ENCODE measurements at places on chromosomes 11 and 22.

GRCh38 chr11:92554688-92555087, 330.1 kb downstream of the FAT3 start:
- DNase-seq, result no peak

- DNase-seq, result peak; percentile 87
Measured at GRCh38 chr11:127994736-127995135, 592.6 kb downstream of the ETS1 start.

DNA sequence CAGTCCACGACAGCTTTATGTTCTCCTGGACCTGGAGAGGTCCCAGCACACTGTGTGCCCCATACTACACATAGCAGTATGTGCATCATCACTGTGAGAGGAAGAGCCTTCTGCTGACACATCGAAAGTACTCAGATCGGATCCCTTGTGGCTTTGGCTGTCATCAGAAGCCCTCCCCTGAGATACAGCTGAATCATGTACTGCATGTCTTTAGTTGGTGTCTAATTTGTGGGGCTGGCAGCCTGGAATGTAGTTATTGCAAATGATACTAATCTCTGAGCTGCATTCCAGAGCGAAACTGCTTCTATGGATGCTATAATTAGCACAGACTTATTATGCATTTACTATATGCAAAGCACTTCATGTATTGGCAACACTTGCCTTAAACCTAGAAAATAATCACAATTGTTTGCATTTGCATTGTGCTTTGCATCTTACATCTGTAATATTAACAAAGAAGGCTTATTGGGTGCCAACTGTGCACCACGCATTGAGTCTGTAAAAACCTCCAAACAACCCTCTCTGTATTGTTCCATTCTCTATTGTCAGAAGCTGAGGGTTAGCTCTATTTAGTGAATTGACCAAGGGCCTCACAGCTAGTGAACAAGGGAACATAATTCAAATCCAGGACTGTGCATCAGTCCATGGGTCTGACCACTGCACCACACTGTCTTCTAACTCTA, 89.2 kb upstream of the CRTAM start:
- peak; percentile 96 for DNase-seq

- DNase-seq, result no peak
Measured at GRCh38 chr11:83031127-83031526, 40.6 kb downstream of the RAB30 start.

- DNase-seq, result no peak
Measured at GRCh38 chr11:13713982-13714381, 45.5 kb downstream of the FAR1 start.

DNA sequence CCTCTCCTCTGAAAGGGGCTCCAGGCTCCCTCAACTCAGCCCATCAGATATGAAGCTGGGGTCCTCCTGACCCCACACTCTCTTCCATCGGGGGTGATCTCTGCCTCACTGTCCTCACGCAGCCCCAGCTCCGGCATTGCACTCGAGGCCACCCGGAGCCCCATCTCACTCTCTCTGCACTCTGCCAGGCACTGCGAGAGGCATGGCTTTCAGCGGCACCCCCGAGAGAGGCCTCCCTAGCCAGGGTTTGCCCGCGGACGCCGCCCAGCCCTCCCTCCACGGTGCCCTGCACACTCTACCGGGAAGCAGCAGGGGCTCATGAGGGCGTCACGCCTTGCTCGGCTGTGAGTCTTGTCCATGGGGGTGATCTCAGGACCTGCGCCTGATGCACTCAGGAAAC, 436.2 kb downstream of the BRD1 start:
- no peak for DNase-seq

DNA sequence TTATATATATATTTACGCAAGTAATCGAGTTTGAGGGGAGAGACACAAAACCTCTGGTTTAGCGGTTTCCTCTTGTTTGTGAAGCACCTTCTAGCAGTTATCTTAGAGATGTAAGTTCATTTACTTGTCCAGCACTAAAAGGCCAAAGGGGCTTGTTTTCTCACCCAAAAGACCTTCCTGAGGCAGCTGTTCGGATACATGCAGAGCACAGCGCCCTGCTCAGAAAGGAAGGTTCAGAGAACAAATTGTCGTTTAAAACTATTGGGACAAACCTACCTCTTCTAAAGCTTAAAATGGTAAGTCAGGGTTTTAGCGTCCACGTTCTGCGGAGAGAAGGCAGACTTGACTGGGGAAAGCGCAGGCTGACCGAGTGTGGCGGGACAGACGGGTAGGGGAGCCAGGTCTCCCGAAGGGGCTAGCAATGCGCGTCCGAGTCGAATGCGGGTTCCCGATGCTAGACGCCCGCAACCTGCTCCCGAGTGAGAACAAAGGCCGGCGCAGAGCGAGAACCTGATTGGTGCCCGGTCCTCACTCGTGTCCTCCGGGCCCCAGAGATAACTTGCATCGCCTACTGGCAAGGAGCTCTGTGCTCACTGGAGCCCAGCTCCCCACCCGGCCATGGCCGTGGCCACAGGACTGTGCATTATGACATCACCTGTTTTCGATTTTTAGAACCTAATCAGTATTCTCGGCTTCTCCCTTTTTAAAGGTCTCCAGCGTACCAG, 1.0 kb upstream of the SESN3 start:
- peak; percentile 63 for DNase-seq

DNA sequence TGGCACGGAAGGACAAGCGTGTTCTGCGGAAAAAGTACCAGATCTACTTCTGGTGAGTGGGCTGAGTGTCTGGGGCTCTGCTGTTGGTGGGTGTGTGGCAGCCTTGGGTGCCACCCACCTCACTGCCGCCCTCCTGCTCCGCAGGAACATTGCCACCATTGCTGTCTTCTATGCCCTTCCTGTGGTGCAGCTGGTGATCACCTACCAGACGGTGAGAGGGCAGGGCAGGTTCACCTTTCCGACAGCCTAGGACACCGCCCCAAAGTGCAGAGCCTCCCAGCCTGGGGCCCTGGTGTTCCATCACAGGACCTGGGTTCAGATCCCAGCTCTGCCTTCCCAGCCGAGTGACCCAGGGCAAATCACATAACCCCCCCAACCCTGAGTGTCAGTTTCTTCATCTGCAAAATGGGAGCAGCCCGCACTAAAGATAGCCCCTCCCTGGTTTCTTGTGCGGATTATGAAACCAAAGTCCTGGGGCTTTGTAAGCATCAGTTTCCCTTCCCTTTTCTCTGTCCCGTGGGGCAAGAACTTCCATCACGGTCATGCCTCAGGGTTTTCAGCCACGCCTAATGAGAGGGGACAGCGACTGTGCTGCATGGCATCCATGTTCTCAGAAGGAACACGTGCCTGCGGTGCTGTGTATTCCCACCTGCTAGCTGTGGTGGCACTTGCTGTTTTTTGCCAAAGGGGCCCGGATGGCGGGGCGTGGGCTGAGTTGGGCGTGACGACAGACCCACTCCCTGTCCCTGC, 9.8 kb upstream of the TAGLN start:
- no peak for DNase-seq

DNA sequence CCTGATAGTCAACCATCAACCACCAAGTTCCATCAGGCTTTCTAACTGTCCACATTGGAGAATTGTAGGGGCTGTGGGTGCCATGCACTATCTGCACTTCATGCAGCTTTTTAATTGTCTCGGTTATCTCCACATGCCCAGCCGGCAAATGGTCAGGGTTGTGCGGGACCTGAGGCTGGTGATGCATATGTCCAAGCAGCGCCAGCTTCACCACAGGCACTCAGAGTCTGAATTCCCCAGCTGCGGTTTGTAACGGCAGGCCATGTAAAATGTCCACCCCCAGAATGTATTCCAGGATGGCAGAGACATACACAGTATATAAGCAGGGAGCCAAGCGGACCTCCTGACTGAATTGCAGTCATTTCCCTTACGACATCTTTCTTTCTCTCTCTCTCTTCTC, 435.6 kb downstream of the DYNC2H1 start:
- peak; percentile 47 for DNase-seq

DNA sequence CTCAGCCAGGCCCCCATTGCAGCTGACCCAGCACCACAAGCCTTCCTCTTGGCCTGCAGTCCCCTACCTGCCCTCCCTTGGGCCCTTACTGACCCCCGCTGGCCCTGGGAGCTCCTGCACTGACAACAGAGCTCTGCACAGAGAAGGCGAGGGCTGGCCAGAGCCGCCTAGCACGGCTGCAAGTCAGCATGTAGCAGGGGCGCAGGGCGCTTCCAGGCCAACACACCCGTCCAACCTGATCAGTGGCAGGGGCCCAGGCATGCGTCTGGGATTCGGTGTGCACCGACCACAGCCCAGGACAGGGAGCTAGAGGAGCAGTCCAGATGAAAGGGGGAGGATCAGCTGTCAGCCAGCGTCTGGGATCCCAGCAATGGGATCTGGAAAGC, 7.6 kb downstream of the WNT7B start:
- DNase-seq, result peak; percentile 62

DNA sequence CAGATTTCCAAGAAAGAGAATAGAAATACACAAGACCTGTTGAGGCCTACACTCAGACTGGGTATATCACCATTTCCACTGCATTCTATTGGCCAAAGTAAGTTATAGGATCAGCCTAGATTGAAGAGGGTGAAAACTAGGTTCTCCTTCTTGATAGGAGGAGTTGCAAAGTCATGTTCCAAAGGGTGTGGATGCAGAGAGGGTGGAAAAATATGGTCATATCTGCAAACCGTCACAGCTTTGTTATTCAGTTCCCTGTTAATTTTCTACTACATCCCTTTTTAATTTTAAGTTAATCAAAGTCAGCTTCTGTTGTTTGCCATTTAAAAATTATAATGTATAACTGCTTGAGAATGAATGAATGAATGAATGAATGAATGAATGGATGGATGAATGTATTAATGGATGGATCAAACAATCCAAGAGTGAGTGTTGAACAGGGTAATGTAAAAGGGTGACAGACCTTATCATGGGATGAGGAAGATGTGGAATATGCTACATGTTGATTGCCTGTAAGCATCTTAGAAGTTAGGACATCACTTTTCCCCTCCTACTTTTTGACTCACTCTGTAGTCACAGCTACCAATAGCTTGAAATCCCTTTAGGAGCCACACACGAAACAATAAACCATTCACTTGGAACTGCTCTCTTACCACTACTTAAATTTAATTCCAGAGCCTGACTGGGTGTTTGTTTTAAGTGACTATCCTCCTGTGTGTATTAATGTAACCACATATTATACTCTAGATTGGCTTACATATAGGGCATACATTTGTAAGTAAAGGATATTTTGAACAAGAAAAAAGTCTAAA, 121.5 kb downstream of the CCDC34 start:
- DNase-seq, result peak; percentile 97

DNA sequence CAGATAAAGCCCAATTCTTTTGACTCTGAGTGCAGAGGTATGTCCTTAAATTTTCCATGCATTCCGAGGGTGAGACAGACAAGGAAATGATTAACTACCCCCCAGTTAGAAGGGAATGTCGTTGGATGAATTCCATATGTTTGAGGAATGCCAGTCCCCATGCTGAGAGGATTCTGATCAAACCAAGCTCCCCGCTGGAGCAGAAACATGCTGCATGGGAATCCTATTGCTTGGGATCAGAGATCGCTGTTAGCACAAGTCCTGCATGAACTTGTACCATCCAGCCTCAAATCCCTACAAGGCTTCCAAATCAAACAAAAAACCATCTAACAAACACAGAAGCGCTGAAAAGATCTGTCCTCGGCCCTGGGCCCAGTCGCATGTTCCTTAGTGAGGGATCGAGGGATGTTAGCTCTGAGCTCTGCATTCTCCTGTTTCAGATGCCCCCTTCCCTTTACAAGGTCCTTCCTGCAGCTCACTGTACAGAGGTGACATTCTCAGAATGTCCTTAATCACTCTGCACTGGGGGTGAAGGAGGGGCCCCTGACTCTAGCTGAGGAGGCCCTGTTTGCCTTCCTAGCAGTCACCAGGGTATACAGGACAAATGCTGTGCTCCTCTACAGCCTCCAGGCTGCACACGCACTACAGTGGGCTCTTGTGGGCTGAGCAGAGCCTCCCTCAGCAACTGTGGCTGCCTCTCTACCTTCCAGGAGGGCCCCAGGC, 353.4 kb downstream of the TENM4 start:
- peak; percentile 89 for DNase-seq

GRCh38 chr11:59891781-59892181, 13.2 kb downstream of the OOSP3 start:
- DNase-seq, result peak; percentile 10

DNA sequence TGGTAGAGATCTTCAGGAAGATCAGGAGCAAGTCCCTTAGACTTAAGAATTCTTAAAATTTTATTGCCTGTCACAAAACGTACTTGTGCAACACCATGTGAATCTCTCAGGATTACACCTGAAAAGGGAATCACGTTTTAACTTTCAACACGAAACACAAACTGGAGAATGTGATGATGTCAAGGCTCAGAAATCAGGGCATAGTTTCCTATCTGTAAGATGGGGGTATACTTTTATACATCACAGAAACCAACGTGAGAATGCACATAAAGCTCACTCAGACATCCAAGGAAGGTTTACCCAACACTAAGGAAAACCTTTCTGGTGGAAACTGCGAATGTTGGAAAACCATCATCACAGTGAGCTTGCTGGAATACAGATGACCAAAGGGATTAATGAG, 2.0 kb downstream of the RPS13 start:
- DNase-seq, result no peak

- no peak for DNase-seq
Measured at GRCh38 chr22:50140615-50141014, 29.9 kb upstream of the PANX2 start.

GRCh38 chr11:45024316-45024715, 73.6 kb upstream of the TP53I11 start:
- no peak for DNase-seq

DNA sequence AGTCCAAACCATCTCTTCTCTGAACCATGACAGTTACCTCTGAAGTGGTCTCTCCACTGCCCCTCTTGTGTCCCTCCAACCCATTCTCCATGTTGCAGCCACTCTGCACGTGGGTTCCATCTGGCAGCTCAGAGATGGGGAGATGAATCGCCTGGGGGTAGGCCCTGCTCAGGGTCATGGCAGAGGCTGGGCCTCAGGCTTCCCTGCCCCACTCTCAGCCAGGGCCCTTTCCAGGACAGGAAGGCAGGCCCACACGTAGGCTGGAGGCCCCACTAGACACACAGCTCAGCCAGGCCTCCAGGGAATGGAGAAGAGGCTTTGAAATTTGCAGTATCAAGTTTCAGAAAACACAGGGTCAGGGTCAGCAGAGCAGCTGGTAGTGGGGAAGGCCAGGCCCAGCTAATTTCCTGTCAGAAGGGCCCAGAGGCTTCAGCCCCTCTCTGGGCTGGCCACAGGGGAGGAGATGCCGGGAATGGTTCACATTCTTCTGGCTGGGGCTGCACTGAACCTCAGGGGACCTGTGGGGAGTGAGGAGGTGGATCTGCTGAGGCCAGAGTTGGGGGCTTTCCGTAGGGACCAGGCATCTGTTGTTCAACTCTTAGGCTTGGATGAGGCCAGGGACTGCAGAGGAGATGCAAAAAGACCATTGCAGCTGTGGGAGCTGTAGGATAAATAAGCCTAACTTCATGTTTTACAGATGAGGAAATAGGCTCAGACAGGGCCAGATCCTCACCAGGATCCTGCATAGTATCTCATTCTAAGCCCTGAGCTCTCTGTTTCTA, 101.6 kb downstream of the SWAP70 start:
- DNase-seq, result peak; percentile 89

- no peak for DNase-seq
Measured at GRCh38 chr11:18730020-18730419, 4.0 kb upstream of the IGSF22 start.
